Prostate gland (tissue), 2 donors: ENCODE measurements at places on chromosomes 16 and 17. TPM values are rescaled to one million over a fixed set of nuclear protein-coding genes. Genes with fewer than 3 reads are reported as not detected.
A peak's percentile ranks its signal among the peaks of the same experiment; 100 is the strongest.

DNA sequence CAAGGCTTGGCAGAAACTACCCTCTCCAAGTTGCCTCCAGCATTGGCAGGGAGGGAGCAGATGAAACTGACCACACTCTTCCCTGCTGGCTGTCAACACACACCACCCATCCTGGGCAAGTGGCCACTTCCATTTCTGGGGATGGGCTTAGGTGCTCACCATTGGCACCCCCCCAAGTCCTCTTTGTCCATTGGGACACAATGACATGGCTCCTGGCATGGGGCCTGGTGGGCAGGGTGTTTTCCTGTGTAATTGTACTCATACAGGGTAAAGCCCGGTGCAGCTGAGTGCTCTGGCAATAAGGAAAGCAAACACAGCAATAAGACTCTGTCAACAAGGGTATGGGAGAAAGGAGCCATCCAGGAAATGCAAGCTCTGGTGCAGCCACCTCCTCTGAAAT lies 22.6 kb downstream of the SCNN1B start:
- no peaks in the 10 kb centered on the region for H3K4me1 ChIP-seq
- no peak overlapping the region for H3K4me3 ChIP-seq
- H3K27ac ChIP-seq = no peak overlapping the region
- peak; percentile 79 for DNase-seq

DNA sequence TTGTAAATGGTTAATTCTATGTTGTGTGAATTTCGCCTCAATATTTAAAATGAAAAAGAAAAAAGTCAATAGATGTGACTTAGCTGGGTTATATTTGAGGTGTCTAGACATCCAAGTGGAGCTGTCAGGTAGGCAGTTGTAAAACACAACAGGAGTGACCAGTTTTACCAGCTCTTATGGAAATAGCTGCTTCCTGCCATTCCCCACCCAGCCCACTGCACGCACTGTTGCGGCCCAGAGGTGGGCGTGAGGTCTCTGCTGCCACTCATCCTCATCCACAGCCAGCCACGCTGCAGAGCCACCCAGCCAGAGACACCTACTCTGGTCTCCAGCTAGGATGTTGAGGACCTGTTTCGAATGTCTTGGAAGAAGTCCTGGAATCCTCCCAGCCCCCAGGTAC lies 3.4 kb upstream of the CARD14 start:
- H3K27me3 ChIP-seq = no peaks in the 10 kb centered on the region
- H3K27ac ChIP-seq = no peak overlapping the region
- no peaks in the 10 kb centered on the region for H3K36me3 ChIP-seq
- DNase-seq = no peak
- H3K4me1 ChIP-seq = no peaks in the 10 kb centered on the region

DNA sequence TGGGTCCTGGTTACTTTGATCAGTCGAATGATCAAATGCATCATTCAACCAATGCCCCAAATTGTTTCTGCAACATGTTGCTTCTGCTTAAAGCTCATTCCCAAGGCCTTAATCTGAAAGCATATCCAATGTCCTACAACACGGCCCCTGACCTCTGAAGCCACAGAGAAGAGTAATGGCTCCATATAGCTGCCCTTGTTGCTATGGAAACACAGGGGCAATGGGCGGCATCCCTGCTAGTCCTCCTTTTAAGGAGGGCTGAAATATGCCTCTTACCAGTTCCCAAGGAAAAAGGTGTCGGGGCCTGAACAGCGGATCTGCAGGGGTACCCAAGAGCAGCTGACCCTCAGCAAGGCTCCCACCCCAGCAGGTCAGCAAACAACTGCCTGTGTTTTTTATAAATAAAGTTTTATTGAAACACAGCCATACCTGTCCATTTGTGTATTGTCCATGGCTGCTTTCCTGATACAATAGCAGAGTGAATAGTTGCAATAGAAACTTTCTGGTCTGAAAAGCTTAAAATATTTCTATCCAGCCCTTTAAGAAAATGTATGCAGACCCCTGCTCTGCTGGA lies 210.4 kb downstream of the XYLT1 start:
- H3K36me3 ChIP-seq = no peaks in the 10 kb centered on the region
- H3K27ac ChIP-seq = no peak overlapping the region
- H3K27me3 ChIP-seq = no peaks in the 10 kb centered on the region
- H3K4me3 ChIP-seq = no peak overlapping the region
- no peak for DNase-seq

The KRTAP4-6 gene
- not detected for total RNA-seq

DNA sequence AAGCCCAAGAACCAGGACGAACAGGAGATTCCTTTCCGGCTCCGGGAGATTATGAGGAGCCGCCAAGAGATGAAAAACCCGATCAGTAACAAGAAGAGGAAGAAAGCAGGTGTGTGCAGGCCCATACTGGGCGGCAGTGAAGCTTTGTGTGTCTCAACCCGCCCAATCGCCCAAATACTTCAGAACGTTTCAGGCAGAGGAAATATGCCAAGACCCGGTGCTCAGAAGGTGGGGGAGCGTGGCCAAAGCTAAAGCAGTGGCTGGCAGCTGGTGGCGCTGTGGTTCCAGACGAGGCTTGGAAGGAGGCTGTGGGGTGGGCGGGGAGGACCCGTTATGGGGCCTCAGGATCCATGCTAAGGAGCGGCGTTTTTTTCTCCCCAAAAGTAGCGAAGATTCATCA lies 1.2 kb downstream of the CCDC137 start:
- peaks cover 11% of the 10 kb centered on the region for H3K4me1 ChIP-seq
- H3K4me3 ChIP-seq = no peak overlapping the region
- peaks cover 16% of the 10 kb centered on the region for H3K36me3 ChIP-seq
- DNase-seq = peak; percentile 72
- H3K27me3 ChIP-seq = no peaks in the 10 kb centered on the region

DNA sequence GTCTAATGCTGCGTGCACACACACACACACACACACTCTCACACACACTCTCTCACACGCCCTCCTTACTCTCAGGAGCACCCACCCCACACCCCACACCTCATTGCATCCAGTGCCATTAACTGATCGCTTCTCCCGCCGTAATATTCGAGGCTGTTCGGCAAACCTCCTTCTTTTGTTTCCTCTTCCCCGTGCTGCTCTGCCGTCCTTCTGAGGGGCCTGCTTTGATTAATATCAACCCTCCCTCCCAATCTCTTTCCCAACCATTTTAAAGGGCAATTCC lies 156.2 kb upstream of the TNRC6C start:
- DNase-seq = no peak
- no peak overlapping the region for H3K27ac ChIP-seq
- no peaks in the 10 kb centered on the region for H3K27me3 ChIP-seq
- no peak overlapping the region for H3K4me3 ChIP-seq

GRCh38 chr17:66373944-66374817 lies 71.8 kb downstream of the PRKCA start:
- no peak overlapping the region for H3K27ac ChIP-seq
- H3K4me3 ChIP-seq = no peak overlapping the region
- H3K36me3 ChIP-seq = no peaks in the 10 kb centered on the region
- no peaks in the 10 kb centered on the region for H3K27me3 ChIP-seq
- no peak for DNase-seq
